Left ventricle myocardium inferior (tissue), 1 donor: ENCODE measurements at places on chromosomes 2 and 18.

DNA sequence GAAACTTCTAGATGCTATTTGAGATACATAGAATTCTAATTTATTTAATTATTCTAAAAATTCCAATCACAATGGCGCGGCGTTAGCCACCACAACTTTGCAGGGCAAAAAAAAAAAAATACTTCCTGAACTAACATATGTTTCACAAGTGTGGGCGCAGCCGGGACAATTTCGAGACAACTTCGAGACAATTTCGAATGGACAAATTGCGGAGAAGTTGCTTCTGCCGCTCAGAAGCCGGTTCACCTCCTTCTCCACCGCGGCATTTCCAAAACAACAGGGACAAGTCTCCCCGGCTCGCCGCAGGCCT lies 842 bp downstream of the PAX3 start:
- no peak for DNase-seq

DNA sequence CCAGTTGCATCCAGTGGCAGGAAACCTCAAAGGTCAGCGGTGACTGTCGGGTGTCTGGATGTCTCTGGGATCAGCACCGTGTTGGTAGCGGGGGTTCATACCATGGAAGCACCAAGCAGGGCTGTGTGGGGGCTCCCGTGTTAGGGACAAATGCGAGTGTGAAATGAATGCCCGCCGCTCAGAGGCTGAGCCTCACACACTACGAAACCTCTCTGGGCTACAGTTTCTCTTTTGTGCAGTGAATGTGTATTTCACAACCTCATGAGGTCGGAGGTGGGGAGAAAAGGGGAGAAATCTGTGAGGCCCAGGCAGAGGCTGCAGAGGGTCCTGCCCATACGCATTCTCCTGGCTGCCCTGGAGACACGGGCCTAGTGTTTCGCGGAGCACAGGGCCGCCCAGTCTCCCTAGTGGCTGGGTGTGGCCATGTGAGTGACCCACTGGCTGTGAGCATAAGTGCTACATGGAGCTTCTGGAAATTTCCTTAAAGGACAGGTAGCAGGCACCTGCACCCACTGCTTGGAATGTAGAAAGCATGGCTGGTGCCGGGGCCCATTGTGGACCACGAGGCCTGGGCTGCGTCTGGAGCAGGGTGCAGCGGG lies 138.0 kb upstream of the GLI2 start:
- no peak for DNase-seq

DNA sequence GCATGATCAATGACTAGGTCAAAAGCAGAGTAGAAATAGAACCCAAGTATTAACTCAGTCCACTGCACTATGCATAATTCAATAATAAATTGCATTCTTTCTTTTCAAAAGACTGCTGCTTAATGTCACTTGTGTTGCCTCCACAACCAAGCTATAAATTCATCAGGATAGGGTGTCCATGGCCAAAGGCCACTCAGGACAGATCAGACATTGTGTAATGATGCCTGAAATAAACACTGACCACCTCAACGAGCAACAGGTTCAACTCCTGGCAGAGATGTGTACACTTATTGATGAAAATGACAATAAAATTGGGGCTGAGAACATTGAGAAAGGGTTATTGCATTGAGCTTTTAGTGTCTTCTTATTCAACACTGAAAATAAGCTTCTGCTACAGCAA lies 194.5 kb upstream of the SPOPL start:
- DNase-seq: no peak

DNA sequence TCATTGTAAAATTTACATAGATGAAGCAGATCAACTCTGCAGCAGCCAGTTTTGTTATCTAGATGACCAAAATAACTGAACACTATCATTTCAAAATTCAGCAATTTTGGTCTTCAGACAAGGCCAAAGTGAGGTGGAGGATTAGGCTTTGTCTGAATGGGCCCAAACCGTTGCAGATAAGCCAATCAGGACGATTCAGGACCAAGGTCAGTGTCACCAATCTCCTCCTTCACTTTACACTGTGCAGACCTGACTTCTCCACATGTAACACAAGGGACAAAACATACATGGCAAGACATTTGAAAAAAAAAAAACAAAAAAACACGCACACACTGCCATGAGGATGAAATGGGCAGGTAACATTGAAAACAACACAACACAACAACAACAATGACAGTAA lies 211.2 kb downstream of the NAPG start:
- no peak for DNase-seq

DNA sequence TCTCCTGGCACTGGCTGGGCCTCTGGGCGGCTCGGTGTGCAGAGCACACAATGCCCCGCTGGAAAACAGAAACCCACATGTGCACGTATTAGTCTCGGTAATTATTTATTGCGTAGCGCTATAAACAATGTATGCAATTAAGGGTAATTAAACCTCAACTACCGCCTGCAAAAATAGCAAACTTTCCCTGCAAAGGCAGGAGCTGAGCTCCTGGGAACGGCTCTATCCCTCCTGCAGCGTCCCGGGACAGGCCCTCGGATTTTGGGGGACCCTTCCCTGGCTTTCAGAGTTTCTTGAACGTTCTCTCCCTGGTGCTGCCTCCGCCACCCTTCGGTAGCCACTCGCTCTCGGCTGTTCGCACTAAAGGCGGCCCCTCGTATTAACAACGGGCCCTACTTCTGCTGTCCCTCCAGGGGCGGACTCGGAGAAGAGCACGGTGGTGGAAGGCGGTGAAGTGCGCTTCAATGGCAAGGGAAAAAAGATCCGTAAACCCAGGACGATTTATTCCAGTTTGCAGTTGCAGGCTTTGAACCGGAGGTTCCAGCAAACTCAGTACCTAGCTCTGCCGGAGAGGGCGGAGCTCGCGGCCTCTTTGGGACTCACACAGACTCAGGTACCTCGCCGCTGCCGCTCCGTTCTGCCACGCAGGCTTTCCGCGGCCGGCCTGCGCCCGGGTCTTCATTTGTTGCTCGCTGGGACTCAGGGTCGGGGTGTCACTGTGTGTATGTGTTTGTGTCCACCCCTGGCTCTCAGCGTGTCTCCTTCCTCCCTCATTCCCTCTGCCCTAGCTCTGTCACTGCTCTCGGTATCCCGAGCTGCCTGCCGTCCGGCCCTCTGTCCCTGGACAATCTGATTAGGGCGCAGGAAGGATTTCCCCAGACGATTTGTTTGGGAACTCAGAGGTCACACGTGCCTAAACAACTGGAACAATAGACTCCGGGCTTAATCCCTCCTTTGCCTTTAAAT lies 1.2 kb downstream of the DLX1 start:
- no peak for DNase-seq

- peak; percentile 22 for DNase-seq
Observed at GRCh38 chr2:97751752-97752151, 38.4 kb downstream of the ZAP70 start.

- DNase-seq: no peak
Observed at GRCh38 chr2:12948231-12948960, 231.7 kb downstream of the TRIB2 start.

DNA sequence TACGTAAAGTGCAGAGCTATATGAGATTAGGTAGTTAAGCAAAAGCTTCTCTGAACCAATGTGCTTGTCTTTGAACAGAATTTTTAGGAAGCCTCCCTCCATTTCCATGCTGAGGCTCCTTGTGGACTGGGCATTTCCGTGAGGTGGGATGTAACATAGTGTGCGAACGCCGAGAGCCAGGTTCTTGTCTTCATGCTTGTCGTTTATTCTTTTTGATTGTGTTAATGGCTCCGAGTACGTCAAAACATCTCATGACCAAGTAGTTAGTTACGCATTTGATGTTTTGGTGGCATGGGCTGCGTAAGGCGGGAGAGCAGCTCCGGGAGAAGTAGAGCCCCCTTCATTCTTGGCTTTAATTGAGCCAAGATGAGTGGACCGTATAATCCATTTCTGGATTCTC lies 32.9 kb downstream of the DGKD start:
- DNase-seq: no peak

- DNase-seq: no peak
Observed at GRCh38 chr2:234324116-234324515, 172.8 kb downstream of the ARL4C start.

- DNase-seq: no peak
Observed at GRCh38 chr2:60840880-60841279, 40.5 kb upstream of the REL start.

GRCh38 chr2:113979191-113980128 lies 89.6 kb downstream of the ACTR3 start:
- no peak for DNase-seq

DNA sequence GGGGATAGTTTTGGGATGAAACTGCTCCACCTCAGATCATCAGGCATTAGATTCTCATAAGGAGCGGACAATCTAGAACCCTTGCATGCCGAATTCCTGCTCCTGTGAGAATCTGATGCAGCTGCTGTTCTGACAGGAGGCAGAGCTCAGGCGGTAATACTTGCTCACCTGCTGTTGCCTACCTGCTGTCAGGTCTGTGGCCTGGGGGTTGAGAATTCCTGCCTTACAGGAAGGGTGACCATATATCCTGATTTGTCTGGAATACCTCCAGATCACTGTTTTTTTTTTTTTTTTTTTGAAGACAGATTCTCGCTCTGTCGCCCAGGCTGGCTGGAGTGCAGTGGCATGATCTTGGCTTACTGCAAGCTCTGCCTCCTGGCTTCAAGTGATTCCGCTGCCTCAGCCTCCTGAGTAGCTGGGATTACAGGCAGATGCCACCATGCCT lies 21.7 kb downstream of the ACSL3 start:
- no peak for DNase-seq

DNA sequence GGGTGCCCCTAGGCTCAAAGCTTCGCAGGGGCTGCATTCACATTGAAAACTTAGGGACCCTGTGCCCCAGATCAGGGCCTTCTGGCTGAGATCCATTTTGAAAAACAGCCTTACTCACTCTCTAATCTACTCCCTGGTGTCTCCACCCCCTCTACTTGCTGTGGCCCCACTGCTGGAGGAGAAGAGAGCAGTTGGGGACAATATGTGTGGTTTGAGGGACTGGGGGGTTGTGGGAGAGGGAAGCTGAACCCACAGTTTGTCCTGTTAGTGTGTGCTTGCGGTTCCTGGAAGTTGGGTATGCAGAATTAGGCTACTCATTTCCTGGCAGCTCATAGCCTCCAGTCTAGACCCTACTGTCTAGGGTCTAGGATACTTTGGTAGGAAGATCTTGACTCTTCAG lies 211.4 kb downstream of the PRKCE start:
- DNase-seq: no peak

GRCh38 chr2:136863468-136863867 lies 98.1 kb downstream of the THSD7B start:
- DNase-seq: no peak

- DNase-seq: no peak
Observed at GRCh38 chr2:159614534-159615366, 1.6 kb downstream of the BAZ2B start.

- no peak for DNase-seq
Observed at GRCh38 chr2:111048856-111049768, 71.6 kb upstream of the BCL2L11 start.

DNA sequence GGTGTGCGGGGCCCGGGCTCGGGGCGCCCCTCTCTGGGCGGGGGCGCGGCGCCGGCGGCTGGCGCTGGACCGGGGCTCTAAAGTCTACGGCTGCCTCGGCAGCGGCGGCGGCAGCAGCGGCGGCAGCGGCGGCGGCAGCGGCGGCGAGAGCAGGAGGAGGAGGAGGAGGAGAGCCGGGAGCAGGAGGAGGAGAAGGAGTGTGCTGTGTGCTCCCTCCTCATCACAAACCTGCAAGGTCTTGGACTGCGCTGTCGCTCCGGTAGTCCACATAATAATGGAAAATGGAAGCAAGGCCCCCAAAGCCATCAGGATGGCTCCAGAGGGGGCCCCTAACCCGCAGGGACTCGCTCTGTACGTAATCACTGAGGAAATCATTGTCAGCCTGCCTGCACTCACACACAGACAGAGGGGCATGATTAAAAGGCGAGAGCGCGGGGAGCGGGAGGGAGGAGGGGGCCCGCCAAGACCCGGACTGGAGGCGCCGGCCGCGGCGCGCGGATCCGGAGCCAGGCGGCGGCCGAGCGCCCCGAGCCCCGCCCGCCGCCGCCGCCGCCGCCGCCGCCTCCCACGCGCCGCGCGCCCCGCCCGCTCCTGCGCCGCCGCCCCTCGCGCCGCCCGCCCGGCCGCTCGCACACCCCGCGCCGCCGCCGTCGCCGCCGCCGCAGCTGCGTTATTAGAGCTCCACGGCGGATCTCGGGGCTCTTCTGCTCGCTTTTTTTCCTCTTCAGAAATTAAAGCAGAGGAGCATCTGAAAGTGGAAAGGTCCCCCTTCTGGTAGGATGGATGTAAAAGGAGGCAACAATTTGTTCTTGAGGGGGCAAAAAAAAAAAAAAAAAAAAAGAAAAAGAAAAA lies at the start of gene ZNF521:
Gene ZNF521, minus strand, starts transcription at position 390 of the 852 bp plus-strand sequence. CDS start 1,220 bp downstream, outside the sequence.
- peak; percentile 87 for DNase-seq

- DNase-seq: no peak
Observed at GRCh38 chr18:48290162-48290926, 118.8 kb downstream of the ZBTB7C start.

DNA sequence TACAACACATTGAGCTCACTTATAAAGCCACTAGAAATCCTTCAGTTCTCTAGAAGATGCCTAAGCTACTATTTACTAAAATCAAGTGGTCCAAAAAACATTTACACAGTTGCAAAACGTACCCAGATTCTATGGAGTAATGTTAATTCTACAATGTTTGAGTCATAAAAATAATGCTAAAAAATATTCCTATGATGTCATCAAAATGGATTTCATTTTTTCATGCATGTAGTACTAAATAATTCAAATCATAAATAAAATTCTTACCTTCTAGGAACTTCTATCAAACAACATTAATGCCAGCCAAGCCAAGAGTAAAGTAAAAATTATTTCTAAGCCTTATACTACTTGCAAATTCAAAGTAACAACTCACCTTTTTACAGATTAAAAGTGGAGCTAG lies 168.9 kb upstream of the EPC2 start:
- DNase-seq: no peak

- DNase-seq: no peak
Observed at GRCh38 chr2:4908461-4908860, 783.7 kb upstream of the SOX11 start.

DNA sequence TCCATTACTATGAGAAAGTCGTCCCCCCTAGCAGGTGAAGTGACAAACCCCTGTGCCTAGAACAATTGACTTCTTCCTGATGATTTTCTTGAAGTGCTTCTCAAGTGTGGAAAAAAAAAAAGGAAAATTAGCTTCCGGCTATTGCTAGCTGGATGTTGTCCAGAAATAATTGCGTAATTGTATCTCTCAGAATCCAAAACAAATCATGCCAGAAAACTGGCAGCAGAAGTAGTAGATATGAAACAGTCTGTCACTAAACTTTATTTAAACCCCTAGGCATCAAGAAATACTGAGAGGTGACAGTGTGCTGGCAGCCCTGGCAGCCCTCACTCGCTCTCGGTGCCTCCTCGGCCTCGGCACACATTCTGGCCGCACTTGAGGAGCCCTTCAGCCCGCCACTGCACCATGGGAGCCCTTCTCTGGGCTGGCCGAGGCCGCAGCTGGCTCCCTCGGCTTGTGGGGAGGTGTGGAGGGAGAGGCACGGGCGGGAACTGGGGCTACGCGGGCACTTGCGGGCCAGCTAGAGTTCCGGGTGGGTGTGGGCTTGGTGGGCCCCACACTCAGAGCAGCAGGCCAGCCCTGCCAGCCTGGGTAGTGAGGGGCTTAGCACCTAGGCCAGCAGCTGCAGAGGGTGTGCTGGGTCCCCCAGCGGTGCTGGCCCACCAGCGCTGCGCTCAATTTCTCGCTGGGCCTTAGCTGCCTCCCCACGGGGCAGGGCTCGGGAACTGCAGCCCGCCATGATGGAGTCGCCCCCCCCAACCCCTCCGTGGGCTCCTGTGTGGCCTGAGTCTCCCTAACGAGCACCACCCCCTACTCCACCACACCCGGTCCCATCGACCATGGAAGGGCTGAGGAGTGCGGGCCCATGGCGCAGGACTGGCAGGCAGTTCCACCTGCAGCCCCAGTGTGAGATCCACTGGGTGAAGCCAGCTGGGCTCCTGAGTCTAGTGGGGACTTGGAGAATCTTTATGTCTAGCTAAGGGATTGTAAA lies 80.5 kb upstream of the ABCA12 start:
- DNase-seq: no peak
